ENCODE measurements at places on chromosomes 1 and 21. TPM values are rescaled to one million over a fixed set of nuclear protein-coding genes. Genes with fewer than 3 reads are reported as not detected.

DNA sequence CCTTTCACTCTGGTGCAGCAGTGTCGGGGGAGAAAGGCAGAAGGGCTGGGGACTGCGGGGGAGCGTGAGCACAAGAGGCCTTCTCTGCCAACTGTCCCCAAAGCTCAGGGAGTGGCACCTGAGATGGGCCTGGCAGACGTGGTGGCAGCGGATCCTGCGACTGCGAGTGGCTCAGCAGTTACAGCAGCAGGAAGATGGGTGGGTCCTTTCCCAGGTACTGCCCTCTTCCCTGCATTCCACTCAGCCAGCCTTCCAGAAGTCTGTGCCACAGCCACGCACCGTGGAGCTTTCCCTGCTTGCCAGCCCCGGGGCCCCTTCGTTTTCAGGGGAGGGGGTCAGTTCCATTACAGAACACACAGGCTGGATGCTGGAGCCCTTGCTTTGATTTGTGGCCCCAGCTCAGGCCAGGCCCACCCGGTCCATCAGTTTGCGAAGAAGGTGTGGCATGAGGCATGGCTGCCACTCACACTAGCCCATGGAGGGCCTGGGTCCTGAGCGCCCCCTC, 17.2 kb downstream of the MTHFR start:
- no peak overlapping the region for H3K27ac ChIP-seq
- no peaks in the 10 kb centered on the region for H3K27me3 ChIP-seq
- H3K4me1 ChIP-seq: peaks cover 37% of the 10 kb centered on the region
- H3K36me3 ChIP-seq: no peaks in the 10 kb centered on the region
- DNase-seq: no peak

DNA sequence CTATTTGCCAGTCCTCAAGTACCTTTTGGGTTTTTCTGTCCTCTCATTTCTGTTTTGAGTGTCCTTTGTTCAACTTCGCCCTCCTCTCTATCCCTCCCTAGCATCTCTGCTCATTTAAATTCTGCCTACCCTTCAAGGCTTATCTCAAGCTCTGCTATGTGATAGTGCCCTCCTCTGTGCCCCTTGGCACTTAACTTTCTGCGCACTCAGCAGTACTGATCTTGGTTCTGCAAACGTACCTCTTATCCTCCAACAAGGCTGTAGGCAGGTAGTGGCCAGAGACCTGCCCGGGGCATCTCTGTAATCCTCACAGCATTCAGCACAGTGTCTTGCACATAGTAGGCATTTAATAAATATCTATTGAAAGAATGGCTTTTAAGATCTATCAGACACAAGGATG, 5.3 kb upstream of the IL20 start:
- H3K27ac ChIP-seq: no peak overlapping the region
- H3K4me3 ChIP-seq: no peak overlapping the region
- peaks cover 5% of the 10 kb centered on the region for H3K4me1 ChIP-seq
- H3K36me3 ChIP-seq: no peaks in the 10 kb centered on the region
- H3K27me3 ChIP-seq: no peaks in the 10 kb centered on the region
- DNase-seq: no peak

DNA sequence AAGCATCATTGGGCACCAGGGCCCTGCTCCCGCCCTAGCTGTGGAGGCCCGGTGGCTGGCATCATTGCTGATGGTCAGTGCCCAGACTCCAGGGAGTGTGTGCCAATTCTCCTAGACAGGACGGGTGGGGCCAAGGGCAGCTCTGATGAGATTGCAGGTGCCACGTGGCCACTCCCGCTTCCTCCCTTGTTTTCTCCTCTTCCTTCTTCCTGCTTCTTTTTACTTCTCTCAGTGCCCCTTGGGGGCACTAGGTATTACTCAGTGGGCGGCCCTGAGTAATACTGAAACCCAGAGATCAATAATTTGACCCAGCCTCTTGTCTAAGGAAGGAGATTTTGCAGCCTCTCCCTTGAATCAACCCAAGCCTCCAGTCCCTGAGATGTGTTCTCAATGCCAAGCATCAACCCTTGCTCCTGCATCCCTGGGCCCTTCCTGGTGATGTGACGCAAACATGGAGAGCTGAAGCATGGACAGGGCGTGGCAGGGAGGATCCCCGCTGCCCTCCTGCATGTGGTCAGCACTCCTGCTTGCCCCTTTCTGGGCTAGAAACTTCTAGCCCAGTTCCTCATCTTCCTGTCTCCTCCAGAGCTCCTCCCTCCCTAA, 32.4 kb downstream of the CDK18 start:
- no peak overlapping the region for H3K27ac ChIP-seq
- no peak overlapping the region for H3K4me3 ChIP-seq
- H3K27me3 ChIP-seq: no peaks in the 10 kb centered on the region
- no peaks in the 10 kb centered on the region for H3K36me3 ChIP-seq

DNA sequence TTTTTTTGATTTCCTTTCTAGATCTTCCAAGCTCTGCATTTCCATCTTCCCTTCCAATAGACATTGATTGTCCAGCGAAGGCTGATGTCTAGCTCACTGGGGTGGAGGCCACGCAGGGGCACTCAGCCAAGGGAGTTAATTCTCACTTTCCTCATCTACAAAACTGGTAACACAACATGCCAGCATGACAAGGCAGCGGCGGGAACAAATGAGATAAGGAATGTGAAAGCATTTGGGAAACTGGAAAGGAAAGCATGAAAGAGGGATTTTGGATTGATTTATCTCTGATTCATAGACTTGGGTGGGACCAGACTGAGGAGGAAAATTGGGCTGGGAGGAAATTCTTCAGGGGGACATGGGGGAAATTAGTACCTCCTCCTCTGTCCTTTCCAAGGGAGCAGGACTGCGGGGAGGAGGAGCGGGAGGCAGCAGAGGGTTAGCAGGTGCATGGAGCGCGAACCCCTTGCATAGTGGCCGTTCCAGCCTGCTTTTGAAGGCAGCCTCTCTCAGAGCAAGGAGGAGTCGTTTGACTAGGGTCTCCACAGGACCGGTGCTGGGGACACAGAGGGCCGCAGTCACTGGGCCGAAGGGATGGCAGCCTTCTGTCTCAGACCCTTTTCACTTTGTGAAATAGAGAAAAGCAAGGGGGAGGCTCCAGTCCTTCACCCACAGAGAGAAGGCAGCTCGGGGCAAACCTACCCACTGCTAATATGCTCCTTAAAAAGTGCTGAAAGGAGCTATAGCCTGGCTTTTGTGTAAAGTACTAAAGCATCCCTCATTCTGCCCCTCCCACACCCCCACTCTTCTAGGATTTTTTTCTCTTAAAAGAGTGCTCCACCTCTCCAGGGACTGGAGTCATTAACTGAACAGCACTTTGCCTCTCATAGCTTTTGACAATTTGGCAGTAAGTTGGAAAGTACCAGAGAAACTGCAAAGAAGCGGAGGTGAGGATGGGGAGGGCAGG, 89.2 kb downstream of the PLXNA2 start:
- no peak overlapping the region for H3K27ac ChIP-seq
- H3K27me3 ChIP-seq: peaks cover 15% of the 10 kb centered on the region
- no peak for DNase-seq

Gene LCE2B
- total RNA-seq: not detected

- no peaks in the 10 kb centered on the region for H3K27me3 ChIP-seq
- no peak for DNase-seq
- H3K4me1 ChIP-seq: peaks cover 26% of the 10 kb centered on the region
- H3K36me3 ChIP-seq: no peaks in the 10 kb centered on the region
These were observed 2.7 kb downstream of the PRMT2 start for GRCh38 chr21:46637952-46638746.

GRCh38 chr1:240244968-240245628, 153.4 kb downstream of the FMN2 start:
- no peak overlapping the region for H3K4me3 ChIP-seq
- H3K36me3 ChIP-seq: no peaks in the 10 kb centered on the region
- H3K27me3 ChIP-seq: no peaks in the 10 kb centered on the region
- no peak overlapping the region for H3K27ac ChIP-seq
- H3K4me1 ChIP-seq: no peaks in the 10 kb centered on the region

DNA sequence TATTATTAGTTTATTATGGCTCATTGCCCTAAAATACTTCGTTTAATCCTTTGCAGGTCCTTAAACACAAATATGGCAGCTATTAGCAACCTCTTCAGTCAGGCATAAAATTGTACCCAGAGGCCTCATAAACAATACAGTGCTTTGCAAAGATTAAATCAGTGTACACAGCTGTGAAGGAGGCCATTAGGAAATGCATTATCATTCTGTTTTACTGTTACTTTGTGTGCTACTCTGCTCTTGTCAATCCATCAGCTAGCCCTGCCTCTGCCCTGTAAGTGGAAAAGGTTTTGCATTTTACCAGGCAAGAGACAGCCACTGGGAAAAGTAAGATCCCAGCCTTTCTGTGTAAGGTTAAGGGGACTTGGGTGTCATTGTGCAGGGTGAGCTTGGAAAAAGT, 415.7 kb upstream of the DAB1 start:
- no peak overlapping the region for H3K27ac ChIP-seq
- DNase-seq: no peak
- no peaks in the 10 kb centered on the region for H3K4me1 ChIP-seq
- H3K27me3 ChIP-seq: no peaks in the 10 kb centered on the region
- H3K36me3 ChIP-seq: no peaks in the 10 kb centered on the region
- no peak overlapping the region for H3K4me3 ChIP-seq

Gene S100A14
- total RNA-seq: 252 TPM

DNA sequence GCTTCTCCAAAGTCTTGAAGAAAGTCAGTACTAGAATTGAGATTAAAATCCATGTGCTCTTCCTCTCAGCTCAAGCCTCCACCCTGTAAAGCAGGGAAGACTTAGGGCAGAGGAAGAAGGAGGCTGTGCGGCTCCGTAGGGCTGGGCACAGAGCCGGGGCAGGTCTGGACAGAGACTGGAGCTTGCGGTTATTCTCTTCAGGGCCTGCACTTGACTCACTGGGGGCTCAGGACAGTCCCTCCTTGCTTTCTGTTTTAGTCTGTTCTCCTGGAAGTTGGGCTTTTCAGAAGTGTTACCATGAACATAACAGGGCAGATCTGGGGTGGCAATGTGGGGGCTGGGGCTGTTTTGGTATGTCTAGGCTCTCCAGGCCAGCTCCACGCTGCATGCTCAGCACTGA, 21.6 kb upstream of the TRABD2B start:
- H3K27ac ChIP-seq: no peak overlapping the region
- no peak overlapping the region for H3K4me3 ChIP-seq
- no peaks in the 10 kb centered on the region for H3K4me1 ChIP-seq
- no peak for DNase-seq
- peaks cover 19% of the 10 kb centered on the region for H3K27me3 ChIP-seq

Gene PTPRU
- 40.7 TPM for total RNA-seq

Gene ESPN
- 114 TPM for total RNA-seq

Gene OR2L8
- not detected for total RNA-seq

DNA sequence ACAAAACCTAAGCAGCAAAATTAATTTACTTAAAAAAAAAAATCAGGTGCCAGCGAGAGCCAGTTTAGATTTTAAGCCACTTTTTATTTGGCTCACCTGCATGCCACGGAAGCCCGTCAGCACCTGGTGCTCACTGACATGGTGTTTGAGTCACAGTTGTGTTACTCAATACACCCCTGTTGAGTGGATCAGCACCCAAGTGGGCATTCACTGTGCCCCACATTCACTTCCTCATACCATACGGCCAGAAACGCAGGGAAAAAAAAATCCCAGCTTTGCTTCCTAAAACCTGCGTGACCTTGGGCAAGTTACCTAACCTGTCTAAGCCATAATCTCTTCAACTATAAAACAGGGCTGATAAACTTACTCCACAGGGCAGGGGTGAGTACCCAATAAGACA, 42.8 kb upstream of the SIM2 start:
- no peak overlapping the region for H3K4me3 ChIP-seq
- H3K4me1 ChIP-seq: no peaks in the 10 kb centered on the region
- no peaks in the 10 kb centered on the region for H3K36me3 ChIP-seq
- H3K27me3 ChIP-seq: no peaks in the 10 kb centered on the region

- no peaks in the 10 kb centered on the region for H3K36me3 ChIP-seq
- DNase-seq: no peak
- no peak overlapping the region for H3K4me3 ChIP-seq
- peak overlapping the region; percentile 19 for H3K27ac ChIP-seq
- peaks cover 11% of the 10 kb centered on the region for H3K4me1 ChIP-seq
These were observed 31.9 kb downstream of the WNT9A start for GRCh38 chr1:227915564-227916553.

DNA sequence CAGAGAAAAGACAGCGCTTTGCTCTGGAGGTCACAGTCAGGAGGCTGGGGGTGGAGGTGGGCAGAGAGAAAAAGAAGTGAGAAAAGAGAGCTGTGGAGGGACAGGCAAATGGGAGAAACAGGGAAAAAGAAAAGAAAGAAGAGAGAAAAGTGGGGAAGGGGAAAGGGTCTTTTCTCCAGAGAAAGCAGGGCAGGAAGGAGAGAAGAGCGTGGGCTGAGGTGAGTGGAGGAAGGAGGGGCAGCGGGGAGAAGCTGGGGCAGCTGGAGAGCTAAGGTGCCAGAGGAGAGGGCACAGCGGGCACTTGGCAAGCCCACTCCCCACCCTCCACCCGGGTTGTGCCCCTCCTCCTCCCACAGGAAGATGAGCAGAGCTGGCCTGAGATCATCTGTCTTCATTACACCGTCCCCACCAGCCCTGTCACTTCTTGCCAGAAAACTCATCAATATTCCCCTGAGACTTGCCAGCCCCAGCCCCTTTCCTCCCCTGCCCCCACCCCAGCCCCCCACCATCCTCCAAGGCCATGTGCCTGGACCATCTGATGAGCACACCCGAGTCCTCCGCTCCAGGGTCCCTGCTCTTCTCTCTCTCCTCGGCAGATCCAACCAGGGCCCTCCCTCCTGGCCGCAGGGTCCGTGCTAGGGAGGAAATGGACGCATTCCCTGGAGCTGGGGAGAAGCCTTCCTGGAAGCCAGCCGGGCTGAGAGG, 17.0 kb upstream of the BLACAT1 start:
- H3K36me3 ChIP-seq: no peaks in the 10 kb centered on the region
- H3K4me1 ChIP-seq: peaks cover 8% of the 10 kb centered on the region
- H3K4me3 ChIP-seq: no peak overlapping the region
- DNase-seq: no peak
- H3K27me3 ChIP-seq: no peaks in the 10 kb centered on the region

DNA sequence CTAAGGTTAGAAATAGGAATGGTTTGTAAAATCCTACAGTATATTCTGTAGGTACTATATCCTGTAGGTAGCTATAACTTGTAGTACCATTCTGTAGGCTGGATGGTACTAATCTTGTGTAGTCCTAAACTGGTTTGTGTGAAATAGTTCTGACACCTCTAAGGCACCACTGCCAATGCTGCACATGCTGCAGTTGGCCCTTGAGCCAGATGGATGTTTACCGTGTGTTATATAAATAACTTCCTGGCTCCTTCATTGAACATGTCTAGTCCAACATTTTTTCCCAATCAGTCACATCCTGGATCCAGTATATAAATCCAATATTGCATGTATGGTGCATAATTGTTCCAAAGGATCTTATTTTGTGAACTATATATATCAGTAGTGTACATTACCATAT, 89.5 kb upstream of the GNG4 start:
- peaks cover 22% of the 10 kb centered on the region for H3K4me1 ChIP-seq
- no peak overlapping the region for H3K4me3 ChIP-seq
- DNase-seq: no peak

Gene POFUT2
- 20.5 TPM for total RNA-seq

Gene SLC9C2
- not detected for total RNA-seq

GRCh38 chr21:21713651-21714180, 715.5 kb downstream of the NCAM2 start:
- H3K27me3 ChIP-seq: no peaks in the 10 kb centered on the region
- DNase-seq: no peak
- H3K36me3 ChIP-seq: no peaks in the 10 kb centered on the region
- H3K4me1 ChIP-seq: no peaks in the 10 kb centered on the region
- H3K4me3 ChIP-seq: no peak overlapping the region
